Body of pancreas (tissue), 4 donors: ENCODE measurements at places on chromosomes 12 and 14.
A peak's percentile ranks its signal among the peaks of the same experiment; 100 is the strongest.

DNA sequence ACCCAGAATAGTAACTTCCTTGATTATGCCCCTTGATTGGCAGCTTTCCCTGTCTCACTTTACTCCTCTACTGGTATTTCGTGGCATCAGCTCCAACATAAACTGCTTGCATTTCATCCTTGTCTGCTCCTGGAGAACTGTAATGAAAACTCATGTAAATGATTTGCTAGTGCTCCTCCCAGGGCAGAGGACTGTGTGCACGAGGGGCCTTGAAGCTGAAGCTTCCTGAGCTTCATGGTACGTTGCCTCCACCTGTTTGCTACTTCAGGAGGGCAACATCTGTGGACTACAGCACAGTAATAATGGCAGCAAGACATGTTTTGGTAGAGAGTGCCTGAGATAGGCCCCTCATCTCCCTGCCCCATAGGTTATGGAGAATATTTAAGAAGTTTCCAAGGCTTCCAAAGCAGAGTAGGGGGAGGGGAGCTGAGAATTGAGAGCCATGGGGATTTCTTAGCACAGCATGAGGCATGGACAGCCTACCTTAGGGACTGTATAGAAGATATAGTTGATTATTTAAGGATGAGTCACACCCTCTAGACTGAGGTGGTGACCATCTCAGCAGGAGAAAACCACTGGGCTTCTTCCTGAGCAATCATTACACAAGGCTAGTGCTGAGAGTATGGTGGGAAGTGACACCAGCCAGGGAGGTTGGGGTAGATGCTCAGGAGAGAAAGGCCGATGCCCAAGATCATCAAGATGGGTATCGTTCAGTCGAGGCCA lies 29.5 kb downstream of the CCDC198 start:
- no peak for DNase-seq

DNA sequence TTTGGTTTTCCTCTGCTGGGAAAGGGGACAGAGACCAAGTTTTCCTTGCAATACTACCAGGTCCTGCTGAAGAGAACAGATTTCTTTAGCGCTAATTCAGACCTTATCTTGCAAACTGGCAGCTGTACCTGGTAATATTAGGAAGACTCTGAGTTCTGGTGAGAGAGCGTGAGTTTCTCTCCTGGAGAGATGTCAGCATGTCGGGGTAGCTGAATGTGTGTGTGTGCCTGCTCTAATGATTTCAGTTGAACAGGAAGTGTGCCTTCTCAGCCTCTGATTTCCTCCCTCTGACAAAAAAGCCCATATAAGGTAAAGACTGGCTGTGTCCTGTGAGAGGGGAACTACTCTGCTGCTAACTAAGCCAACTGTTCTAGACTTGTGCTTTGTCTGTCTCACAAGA lies 10.3 kb upstream of the ERP27 start:
- DNase-seq: peak; percentile 67

- no peak for DNase-seq
These were observed 6.0 kb downstream of the NYNRIN start for GRCh38 chr14:24404814-24405213.

GRCh38 chr12:106954462-106955376 lies 988 bp upstream of the TMEM263 start:
- DNase-seq: peak; percentile 39

GRCh38 chr14:104863923-104864266 lies 1.2 kb upstream of the CEP170B start:
- DNase-seq: no peak

DNA sequence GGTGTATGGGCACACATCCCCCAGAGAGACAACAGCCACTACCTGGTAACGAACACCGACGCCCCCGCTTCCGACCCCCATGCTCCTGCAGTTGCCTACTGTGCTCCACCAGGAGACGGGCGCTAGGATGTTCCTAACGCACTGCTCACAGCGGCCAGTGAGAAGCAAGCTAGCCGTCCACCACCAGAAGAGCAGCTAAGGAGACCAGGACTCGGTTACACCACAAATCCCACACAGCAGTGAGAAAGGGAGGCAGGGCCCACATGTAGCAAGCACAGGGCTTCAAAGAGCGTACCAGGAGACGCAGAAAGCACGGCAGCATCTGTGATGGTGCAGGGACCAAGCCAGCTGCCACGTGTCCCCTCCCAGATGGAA lies 117.0 kb downstream of the NCOR2 start:
- DNase-seq: no peak

DNA sequence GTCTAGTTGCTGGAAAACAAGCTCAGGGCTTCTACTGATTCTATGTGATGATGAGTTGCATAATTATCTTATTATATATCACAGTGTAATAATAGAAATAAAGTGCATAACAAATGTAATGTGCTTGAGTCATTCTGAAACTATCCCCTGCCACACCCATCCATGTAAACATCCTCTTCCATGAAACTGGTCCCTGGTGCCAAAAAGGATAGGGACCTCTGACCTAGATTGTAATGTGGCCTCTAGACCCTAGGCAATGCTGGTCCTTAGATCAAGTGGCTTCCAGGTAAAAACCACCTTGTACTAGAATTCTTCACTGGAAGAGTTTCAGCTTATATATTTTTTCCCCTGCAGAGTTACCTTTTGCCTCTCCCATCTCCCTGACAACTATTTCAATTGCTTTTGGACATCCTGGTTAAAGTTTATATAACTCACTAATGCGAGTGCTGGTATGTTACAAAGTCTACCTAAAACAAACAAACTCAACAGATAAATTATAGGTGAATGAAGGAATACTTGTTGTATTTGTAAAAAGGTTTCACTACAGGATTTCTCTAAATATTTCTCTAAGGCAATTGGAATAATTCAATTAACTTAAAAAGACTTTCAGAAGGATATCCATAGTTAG lies 462.5 kb downstream of the NAV3 start:
- DNase-seq: no peak

- DNase-seq: peak; percentile 47
These were observed 661.7 kb downstream of the VRK1 start for GRCh38 chr14:97458661-97459579.

DNA sequence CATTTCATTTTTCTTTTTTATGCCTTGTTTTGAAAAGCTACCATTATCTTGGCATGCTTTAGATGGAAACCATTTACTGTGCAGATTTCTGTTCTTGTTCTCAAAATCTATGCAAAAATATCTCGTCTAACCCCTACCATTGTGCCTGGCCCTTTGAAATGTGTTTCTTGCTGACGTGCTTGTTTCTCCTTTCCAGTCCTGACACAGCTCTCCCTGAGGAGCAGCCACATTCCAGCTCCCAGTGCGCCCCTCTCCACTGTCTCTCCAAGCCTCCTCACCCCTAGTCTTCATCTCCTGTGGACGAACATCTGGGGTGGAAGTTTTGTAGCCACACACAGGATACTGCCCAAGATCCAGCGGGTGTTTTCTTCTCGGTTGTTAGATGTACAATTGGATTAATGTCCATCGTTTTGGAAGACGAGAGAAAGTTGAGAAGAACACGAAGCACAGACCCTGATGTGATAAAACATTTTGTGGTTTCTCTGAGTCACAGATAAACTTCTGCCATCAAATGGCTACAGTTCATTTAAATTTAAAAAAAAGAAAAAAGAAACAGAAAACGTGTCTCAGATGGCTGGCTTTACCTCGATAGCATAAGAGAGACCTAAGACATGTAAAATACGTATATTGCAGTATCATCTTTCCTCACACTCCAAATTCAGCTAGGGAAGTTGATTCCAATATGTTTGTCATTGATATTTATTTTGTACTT lies 21.9 kb upstream of the FGD4 start:
- DNase-seq: no peak

DNA sequence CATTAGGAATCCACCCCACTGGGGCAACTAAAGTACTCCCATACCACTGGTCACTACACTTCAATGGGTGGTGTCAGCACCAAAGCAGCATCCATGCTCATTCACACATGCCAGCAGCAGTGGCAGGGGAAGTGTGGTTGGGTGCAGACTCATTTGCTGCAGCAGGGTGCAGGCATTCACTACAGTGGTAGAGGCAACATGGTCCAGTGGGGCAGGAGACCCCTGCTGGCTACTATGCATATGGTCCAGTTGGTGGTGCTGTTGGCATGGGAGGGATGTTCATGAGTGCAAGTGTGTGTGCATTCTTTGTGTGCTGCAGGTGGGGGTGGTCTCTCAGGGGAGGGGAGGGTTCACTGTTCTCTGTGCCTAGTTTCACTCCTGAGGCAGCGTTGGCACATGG lies 908.4 kb upstream of the NOVA1 start:
- DNase-seq: no peak

DNA sequence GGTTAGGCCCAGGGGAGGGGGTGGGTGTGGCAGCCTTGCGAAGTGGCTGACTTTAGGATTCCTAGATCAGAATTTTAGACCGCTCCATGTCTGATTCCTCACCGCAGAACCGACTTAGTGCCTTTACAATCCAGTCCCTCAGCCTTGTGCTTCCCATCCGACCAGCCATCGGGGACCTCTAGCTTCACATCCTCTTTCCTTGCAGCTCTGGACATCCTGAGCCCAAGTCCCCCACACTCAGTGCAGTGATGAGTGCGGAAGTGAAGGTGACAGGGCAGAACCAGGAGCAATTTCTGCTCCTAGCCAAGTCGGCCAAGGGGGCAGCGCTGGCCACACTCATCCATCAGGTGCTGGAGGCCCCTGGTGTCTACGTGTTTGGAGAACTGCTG lies 557 bp downstream of the COPS7A start:
- DNase-seq: no peak

GRCh38 chr12:46489951-46490388 lies 117.4 kb upstream of the SLC38A2 start:
- DNase-seq: no peak

GRCh38 chr12:56258820-56259183 lies 618 bp upstream of the ANKRD52 start:
- DNase-seq: no peak

DNA sequence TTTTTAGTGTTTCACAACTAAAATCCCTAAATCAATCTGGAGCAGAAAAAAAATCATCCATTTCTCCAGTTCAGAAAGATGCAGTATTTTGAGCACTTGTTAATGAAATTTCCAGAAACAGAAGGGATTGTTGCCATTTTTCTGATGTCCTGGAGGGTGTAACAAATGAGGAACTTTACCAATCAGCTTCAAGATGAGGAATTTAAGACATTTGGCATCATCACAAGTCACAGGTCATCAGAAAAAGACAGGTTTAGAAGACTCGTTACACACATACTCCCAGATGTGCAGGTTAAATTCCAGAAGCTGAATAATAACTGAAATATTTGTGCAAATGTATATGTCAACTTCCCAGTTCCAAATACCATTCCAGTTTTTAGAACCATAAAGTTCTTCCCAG lies 482 bp upstream of the PSMC1 start:
- no peak for DNase-seq

DNA sequence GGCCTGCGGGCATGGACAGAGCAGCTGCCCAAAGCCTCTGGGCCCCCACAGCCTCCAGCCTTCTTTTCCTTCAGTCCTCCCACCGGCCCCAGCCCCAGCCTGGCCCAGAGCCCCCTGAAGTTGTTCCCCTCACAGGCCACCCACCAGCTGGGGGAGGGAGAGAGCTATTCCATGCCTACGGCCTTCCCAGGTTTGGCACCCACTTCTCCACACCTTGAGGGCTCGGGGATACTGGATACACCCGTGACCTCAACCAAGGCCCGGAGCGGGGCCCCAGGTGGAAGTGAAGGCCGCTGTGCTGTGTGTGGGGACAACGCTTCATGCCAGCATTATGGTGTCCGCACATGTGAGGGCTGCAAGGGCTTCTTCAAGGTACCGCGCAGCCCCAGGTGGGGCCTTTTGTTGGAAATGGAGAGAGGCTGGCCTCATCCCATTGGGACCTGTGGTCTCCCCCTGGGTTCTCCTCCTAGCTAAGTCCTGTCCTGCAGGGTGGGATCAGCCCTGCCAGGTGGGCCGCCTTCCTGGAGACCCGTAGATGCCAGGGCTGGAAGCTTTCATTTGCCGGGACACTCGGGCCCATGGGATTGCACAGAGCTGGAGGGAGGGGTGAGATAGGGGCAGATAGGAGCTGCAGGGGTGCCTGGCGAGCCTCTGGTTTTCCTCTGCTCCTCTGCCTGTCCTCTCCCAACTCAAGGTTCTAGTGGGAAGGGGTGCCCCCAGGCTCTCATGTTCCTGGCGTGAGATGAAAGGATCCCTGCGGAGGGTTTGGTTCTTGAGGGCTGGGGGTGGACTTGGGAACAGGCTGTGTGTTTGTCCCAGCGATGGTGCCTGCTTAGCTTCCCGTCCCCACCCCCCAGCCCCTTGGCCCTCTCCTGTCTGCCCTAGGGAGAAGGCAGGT lies 3.8 kb downstream of the NR4A1 start:
- DNase-seq: no peak

- no peak for DNase-seq
These were observed 15.2 kb downstream of the C12orf43 start for GRCh38 chr12:121001060-121001459.

DNA sequence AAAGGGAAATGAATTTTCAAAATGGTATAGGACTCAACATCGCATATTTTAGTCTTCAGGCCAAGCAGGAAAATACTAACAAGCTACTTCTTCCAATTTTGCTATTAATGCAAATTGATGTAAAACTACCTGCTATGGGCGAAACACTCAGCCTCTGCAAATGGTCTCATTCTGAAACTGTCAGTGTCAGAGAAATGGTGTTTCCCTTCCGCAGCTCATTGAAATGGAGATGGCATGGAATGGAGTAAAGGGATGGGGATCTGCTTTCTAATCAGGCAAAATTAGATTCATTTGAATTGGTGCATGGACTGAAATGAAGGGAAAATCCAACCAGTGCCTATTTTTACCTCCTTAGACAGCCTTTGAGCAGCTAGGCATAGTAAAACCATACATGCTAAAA lies 80.4 kb upstream of the EEA1 start:
- DNase-seq: no peak

DNA sequence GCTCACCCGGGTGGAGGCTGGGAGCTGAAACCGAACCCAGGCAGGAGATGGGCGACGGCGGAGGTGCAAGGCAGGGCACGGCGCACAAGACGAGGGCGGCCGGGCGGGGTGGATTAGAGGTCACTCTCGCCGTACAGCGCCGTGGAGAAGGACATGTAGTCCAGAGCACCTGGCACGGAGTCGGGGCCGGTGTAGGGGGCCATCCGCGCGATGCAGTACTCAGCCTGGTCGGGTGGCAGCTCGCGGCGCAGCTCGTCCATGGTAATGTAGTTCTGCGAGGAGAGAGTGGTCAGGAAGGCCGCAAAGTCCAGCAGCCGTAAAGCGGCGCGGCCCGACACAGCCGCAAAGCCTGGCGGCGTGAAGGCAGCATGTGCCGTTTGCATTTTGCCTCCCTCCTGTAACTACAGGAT lies 81.9 kb upstream of the ZFP36L1 start:
- DNase-seq: no peak

GRCh38 chr14:23361320-23361719 lies 3.7 kb downstream of the EFS start:
- no peak for DNase-seq
